Fibroblast of lung (primary cell): ENCODE measurements at places on chromosomes 7 and 10.
A peak's percentile ranks its signal among the peaks of the same experiment; 100 is the strongest.

DNA sequence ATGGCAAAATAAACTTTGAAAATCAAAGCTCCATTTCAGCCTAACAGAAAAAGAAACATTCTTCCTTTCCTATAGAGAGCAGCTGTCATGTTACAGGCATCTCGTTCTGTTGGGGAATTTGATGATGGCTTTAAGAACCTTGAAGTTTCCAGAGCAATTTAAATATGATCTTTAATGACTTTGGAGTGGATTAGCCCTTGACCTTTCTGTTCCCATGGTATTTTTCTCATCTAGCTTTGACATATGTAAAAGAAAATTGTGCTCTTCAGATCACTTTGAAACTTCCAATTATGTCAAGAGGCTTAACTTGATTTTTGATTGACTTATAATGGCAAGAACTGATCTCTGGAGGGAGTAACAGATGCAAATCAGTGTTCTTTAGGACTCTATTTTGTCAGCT, 157.6 kb upstream of the SEMA3E start:
- DNase-seq: no peak

DNA sequence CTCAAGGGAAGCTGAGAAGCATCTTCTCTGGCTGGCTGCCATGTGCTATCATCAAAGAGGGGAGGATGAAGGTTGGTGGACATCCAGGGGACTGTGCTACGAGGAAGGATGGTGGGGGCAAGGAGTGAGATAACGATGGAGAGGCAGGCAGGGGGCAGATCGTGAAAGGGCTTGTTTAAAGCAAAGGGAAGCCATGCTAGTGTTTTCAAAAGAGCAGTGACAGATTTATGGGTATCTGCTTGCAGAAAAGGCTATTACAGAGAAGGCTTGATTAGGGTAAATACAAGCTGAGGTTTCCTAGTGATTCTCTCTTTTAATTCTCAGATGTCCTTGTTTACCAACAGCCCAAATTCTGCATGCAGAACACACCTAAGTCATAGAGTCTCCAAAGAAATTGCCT, 88.9 kb upstream of the MKX start:
- DNase-seq: no peak

DNA sequence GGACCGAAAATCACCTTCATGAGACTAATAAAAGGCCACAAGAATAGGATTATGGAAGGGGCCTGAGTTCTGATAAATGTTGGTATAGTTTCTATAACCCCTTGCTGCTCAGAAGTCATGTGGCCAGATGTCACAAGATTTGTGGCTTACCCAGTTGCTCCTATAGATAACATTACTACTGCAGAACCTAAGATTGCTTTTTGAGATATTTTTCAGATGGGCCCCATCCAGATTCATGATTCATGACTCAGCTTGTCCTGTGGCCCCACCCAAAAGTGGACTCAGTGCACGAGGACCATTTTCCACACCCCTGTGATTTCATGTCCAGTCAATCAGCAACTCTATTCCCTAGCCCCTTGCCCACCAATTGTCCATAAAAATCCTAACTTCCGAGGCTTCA, 209.0 kb downstream of the ACTR3B start:
- no peak for DNase-seq

- DNase-seq: peak; percentile 68
Measured at GRCh38 chr10:83075016-83075814, 1064.1 kb upstream of the GHITM start.

DNA sequence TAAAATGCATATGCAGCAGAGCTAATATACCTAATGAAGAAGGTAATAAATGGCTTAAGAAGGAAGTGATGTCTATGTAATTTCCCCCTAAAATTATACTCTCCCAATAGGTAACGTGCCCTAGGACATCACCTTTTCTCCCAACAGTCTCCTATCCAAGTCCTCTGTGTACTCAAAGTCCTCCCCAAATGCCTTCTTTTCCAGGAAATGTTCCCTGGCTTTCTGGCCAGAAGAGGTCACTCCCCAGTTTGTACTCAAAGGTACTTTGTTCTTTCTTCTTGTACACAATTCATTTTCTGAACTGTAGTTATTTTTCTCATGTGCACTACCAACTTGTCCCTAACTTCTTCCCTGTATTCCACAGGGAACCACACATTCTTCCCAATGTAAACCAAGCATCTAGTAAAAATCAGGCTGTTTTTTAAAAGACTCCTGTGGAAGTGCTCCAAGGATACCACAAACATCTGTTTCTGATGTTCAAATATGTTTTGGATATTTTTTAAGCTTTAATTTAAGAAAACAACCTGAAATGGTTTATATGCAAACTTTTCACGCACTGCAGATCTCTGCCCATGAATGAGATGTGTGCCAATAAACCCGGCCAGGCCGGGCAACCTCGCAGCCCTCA, 262.3 kb upstream of the KLF14 start:
- no peak for DNase-seq
